Stimulated activated CD4-positive, alpha-beta T cell treated with anti-CD3 and anti-CD28 coated beads, Interleukin-4, amount 100 ng/mL, for 4 hours (primary cell): ENCODE measurements at places on chromosomes 3 and 15.

GRCh38 chr15:70343961-70344621 lies 246.4 kb upstream of the TLE3 start:
- DNase-seq = no peak

- no peak for DNase-seq
These were observed 37.4 kb downstream of the THBS1 start for GRCh38 chr15:39618063-39618823.

- DNase-seq = no peak
These were observed 48.1 kb downstream of the STXBP5L start for GRCh38 chr3:120956143-120956542.

DNA sequence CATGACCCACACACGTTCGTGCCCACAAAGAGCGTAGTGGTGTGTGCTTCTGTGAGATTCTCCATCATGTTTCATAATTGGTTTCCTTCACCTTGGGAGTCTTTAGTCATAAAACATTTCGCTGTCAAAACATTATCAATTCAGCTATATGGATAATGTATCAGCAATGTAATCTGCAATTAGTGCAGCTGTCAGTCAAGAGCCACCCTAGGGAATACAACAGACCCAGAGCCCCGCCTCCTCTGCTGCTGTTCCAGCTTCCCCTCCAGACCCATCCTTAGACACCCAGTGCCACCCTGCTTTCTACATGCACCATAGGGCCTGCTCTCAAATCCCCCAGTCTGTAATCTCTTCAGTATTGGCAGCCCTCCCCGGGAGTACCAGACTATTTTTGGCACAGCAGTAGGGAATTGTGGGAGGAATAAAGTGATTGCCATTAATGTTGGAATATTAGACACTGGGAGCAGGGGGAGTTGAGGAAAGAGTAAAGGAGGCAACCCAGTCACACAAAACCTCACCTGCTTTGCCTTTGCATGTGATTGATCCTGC lies 31.5 kb upstream of the C3orf80 start:
- DNase-seq = no peak

DNA sequence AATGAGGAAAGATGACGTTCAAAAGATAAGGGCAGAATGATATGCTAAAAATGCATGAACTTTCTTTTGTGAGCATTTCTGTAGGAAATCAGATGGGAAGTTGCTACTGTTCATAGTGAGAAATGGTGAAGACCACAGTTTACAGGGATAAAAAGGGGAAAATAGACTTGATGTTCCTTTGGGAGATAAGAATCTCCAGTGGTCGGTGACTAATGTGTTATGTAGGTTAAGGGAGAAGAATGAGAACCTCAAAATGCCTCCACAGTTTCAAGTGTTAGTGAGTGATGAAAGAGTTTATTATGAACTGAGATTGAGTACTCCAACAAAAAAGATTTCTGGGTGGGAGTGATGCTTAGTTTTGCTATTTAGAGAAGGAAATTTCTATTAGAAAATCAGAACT lies 247.2 kb downstream of the LSAMP start:
- DNase-seq = no peak

DNA sequence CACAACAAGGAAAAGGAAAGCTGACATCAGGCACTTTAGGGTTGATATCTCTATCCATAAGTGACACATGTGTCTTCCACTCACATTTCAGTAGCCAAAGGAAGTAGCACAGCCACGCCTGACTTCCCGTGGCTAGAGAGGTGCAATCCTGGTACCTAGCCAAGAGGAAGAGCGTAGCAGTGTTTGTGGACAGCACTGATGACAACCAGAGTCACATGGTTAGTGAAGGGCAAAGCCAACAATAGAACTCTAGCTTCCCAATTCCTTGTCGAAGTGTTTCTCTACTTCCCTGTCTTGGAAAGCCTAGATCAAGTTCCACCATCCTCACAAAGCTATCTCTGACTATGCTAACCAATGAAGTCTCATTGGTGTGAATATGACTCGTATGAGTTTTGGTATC lies 189.2 kb downstream of the RSL24D1 start:
- DNase-seq = no peak

DNA sequence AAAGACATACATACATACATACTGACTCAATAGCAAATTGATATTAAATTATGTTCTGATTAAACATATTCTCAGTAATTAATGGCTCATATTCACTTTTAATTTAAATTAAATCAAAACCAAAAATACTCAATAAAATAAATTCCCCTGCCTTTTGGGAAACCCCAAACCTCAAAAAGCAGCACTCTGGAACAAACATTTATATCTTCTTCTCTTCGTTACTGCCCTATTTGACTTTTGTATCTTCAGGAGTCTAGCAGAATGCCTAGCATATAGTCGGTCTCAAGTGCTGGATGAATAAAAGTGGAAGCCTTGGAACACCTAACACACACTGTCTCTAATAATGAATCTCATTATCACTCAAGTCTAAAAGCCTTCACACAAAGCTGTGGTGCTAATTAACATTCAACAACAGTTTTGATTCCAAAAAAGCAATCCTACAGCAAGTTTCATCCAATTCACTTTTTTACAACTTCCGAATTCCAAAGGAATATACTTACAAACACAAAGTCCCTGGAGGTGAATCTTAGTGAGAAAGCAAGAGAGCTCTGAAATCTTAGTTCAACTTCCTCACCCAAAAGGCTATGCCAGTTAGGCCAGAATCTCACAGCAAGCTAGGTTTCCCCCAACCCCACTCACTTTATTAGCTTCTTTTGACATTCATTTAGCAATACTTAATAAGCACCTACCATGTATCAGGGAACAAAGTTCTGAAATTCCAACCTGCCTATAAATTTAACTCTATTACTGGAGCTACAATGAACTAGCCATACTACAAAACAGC lies 35.0 kb downstream of the GSK3B start:
- DNase-seq = no peak

- DNase-seq = no peak
These were observed 178.4 kb upstream of the CDIN1 start for GRCh38 chr15:36400936-36401585.

DNA sequence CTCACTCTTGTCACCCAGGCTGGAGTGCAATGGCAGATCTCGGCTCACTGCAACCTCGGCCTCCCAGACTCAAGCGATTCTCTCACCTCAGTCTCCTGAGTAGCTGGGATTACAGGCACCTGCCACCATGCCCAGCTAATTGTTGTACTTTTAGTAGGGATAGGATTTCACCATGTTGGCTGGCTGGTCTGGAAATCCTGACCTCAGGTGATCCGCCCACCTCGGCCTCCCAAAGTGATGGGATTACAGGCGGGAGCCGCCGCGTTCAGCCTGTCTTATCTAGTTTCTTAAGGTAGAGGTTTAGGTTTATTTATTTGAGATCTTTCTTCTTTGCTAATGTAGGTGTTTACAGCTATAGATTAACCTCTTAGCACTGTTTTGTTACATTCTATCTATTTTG lies 708.8 kb downstream of the ZNF385D start:
- DNase-seq = no peak

- no peak for DNase-seq
These were observed 34.9 kb downstream of the DCLK3 start for GRCh38 chr3:36729204-36730056.

GRCh38 chr3:121863801-121864200 lies 28.8 kb downstream of the EAF2 start:
- no peak for DNase-seq

DNA sequence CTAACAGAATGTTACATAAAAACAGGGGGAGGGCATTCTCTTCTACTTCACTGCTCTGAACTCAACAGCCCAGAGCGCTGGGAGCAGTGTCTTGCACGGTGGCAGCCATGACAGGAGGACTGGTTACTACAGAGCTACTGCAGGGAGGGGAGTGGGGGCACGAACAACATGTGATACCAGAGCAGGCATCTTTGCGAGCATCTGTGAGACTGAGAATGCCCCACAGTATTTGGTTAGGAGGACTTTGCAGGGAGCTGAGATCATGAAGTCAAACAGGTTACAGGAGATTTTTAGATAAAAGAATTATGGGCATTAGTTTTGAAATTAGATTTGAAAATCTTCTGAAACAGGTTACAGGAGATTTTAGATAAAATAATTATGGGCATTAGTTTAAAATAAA lies 58.8 kb upstream of the GOLGA8B start:
- DNase-seq = no peak

DNA sequence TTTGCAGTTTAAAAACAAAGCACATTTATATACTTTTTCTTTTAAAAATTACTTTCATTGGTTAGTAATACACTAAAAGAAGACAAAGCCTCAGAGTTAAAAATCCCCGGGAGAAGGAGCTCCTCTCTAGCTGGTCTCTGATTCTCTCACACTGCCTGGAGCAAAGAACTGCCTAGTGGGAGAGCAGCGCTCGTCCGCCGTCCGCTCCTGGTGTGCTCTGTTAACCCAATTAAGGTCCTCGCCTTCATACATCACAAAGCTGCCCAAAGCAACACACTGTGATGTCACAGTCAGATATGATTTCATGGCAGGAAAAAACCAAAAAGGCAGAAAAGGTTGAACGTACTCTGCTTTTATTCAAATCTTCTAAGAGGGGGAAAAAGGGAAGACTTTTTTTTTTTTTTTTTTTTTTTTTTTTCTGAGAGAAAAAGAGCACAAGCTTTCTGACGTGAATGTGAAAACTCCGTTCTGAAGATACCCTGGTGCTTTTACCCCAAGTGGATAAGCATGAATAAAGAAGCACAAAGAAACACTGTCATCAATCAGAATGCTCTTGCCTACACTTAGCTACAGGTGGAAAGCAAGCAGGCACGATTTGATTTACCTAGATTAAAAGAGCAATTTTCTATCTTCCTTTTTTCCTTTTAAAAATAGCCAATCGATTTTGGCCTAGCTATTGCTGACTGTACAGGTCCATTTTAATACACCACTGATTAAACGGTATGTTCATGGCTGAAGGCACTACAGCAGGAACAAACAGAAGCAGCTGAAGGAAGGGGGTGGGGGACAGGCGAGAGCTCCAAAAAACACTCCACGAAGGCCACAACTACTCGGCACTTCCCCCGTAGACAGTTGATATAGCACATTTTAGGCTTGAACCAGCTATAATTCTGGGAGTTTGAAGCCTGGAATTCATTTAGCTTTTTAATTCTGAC lies 115.2 kb downstream of the TIGIT start:
- no peak for DNase-seq

DNA sequence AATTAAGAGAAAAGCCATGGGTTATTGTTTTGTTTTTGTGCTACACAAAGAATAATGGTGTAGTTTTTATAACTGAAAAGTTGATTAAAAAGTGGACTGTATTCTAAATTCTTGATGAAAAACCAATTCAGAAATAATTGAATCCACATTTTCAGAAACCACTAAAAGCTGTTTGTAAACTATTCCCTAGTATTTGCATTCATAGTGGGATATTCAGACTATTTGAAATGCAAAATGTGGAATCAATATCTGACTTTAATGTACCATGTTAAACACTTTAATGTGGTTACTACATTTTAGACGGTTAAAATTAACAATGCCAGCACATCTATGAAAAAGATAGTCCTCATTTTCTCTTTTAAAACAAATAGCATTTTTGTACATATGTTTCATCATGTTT lies 104.6 kb downstream of the ZIC4 start:
- DNase-seq = no peak

GRCh38 chr3:69567023-69567709 lies 172.1 kb upstream of the MITF start:
- no peak for DNase-seq

DNA sequence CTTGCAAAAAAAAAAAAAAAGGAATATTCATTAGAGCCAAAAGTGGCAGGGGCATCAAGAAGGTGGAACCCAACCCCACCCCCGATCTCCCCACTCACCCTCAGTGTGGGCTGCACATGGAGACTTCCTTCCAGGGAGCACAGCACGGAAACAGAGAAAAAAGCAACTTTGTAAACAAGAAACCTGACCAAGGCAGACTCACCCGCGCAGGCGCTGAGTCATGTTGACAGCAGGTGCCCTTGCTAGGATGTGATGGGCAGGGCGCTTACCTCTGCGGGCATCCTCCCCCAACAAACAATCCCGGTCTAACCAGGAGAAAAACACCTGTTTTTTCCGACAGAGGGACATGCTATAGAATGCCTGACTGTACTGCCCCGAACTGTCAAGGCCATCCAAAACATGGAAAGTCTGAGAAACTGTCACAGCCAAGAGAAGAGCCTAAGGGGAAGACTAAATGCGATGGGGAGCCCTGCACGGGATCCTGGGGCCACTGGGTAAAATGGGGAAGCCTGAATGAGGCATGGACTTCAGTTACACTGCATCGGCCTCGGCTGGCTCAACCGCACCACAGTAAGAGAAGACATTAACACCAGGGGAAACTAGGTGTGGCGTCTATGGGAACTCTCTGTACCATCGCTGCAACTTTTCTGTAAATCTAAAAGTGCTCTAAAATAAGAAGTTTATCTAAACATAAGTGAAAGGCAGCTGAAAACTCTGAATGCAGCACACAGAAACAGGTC lies 66.7 kb upstream of the GATA2 start:
- DNase-seq = no peak

- DNase-seq = no peak
These were observed 90.6 kb downstream of the SEMA5B start for GRCh38 chr3:122936986-122937385.

DNA sequence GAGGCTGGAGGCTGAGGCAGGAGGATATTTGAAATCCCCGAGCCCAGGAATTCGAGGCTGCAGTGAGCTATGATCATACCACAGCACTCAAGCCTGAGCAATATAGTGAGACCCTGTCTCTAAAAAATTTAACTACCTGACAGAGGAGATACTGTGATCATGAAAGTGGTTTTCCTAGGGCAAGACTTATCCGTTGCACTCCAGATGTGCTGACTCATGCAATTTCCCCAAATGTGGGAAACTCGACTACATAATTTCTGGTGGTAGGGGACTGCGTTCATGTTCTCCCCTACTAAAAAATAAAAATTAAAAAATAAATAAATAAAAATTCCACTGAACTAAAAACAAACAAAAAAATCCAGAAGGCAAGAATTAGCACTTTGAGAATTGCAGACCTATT lies 271.7 kb downstream of the SHQ1 start:
- DNase-seq = no peak

- no peak for DNase-seq
These were observed 186.5 kb upstream of the PEX5L start for GRCh38 chr3:180223268-180223667.

- no peak for DNase-seq
These were observed 28.5 kb downstream of the CYFIP1 start for GRCh38 chr15:22951381-22952280.

- DNase-seq = no peak
These were observed 455 bp upstream of the SNAP23 start for GRCh38 chr15:42494998-42495360.

DNA sequence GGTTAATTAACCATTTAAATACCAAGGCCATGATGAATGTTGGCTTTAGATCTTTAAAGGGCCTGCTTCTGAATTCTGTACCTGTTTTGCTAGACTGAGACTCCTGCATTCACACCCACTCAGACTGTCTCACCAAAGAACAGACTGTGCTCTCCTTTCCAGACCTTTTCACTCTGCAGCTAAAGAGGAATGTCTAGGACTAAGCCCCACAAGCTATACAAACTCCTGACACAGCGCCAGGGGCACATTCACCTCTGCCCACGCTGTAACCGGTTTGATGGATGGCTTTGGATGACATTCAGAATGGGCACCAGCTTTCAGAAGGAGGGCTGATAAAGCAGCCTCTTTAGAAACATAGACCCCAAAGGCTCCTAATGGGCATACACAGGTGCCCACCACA lies 200.1 kb downstream of the KCNMB2 start:
- no peak for DNase-seq

GRCh38 chr15:38864122-38864521 lies 299.5 kb upstream of the RASGRP1 start:
- DNase-seq = no peak

- no peak for DNase-seq
These were observed 51.2 kb downstream of the PFN2 start for GRCh38 chr3:149919509-149919908.
